ENCODE measurements at places on chromosomes 5 and 9.

DNA sequence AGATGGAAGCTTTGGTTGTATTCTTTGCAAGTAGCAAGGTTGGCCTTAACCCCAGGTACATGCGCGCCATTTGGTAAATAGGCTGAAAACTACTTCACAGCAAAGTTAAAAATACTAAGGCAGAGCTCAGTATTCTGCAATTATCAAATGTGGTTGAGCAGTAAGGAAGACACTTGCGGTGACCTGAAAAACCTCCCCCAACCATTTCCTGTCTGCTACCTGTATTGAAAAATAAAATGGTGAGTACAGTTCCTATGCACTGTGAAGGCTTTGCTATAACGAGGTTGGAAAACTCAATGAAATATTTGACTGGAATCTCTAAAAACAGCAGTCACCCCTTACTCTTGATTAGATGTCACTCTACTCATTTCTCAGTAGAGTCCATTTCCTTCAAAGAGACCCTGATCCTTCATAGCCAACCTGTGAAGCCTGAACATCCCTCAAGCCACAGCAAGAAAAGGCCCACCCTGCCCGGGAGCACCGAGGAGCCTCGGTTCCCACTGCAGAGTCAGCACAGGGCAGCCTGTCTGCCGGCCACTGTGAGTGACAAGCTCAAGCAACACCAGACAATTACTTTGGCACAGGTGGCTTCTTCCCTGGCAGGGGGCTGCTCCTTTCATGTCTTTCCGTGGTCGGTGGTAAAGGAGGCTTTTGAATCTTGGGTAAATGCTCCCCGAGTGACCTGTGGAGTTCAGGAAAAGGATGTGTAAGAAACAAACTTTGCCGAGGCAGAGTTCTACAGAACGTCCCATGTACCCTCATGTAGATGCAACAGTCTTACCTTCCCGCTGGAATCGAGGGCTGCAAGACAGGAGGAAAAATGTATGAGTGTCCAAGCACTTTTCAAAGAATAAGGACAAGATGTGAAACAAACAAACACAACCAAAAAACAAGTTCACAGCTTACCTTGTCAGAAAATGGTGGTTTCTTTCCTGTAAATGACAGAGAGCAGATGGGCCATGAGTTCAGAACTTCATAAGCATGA lies 29.6 kb downstream of the C5orf58 start:
- DNase-seq: no peak

GRCh38 chr5:93246090-93246855 lies 334.7 kb downstream of the NR2F1-AS1 start:
- no peak for DNase-seq

DNA sequence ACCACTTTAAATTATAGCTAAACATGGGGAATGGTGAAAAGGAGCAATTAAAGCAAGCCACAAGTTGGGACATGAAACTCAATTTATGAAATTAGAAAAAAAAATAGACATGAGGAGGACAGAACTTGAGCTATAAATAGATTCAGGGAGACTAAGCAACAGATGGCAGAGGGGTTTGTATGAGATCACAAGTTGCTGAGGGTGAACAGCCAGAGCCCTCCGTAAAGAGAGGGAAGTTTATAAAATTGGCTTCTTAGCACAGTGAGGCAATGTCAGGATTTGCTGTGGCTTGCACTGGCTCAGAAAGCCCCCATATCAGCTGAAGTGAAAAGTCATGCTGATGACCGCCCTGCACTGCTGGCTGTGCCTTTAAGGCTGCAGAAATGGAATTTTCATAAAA lies 443.4 kb upstream of the CD180 start:
- DNase-seq: no peak

DNA sequence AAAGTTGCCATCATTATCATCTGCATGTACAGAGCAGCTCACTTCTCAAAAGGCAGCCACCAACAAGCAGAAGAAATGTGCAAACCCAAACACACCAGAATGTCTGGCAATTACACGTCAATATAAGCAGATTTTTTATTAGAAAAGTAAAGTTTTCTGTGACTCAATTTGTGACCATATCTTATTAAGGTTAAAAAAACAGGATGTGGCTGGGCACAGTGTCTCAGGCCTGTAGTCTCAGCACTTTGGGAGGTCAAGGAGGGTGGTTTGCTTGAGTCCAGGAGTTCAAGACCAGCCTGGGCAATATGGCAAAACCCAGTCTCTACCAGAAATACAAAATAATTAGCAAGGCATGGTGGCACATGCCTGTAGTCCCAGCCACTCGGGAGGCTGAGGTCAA lies 176.7 kb downstream of the FANCC start:
- no peak for DNase-seq

GRCh38 chr5:158614951-158615350 lies 484.8 kb downstream of the EBF1 start:
- no peak for DNase-seq

GRCh38 chr9:109771796-109772531 lies 8.0 kb upstream of the PALM2AKAP2 start:
- DNase-seq: no peak

DNA sequence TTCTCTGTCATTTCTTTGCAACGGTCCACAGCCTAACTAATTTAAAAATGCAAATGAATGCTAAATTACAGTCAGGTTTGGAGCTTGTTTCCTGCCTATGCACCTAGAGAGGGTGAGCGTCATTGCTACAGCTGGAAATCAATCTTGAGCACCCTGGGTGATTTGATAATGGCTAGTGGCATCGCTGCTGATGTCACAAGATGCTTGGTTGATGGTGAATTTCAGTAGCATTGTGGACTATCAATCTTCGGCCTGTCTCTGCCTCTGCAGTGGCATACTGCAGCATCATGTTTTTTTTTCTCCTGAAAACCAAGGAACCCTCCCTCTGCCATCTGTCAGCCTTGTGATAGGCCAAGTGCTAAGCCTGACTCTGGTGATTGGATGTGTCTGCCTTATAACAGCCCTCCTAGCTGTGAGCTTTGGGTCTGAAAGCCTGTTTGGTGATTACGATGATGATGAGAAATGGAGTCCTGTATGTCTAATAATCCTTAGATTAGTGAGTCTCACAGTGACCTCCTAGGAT lies 75.3 kb downstream of the NMUR2 start:
- DNase-seq: no peak

- no peak for DNase-seq
These were observed 371.8 kb upstream of the RGMB start for GRCh38 chr5:98401656-98402055.

GRCh38 chr5:38596981-38597380 lies 40.5 kb upstream of the LIFR start:
- DNase-seq: no peak

DNA sequence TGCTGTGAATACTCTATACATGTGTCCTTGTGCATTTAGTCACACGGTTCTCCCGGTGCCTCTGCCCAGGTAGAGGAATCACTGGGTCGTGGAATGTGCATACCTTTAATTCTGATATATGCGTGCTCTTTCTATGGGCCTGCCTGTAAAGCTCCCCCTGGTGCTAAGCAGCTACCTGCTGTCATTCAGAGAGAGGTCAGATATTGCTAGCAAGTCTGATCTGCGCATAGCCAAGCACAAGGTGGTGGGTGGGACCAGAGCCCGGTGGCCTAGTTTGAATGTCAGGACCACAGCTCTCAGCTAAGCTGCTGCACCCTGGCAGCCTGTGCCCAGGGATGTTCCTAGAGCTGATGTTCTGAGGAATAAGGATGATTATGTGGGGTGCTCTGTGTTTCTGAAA lies 33.4 kb downstream of the TJP2 start:
- DNase-seq: no peak

DNA sequence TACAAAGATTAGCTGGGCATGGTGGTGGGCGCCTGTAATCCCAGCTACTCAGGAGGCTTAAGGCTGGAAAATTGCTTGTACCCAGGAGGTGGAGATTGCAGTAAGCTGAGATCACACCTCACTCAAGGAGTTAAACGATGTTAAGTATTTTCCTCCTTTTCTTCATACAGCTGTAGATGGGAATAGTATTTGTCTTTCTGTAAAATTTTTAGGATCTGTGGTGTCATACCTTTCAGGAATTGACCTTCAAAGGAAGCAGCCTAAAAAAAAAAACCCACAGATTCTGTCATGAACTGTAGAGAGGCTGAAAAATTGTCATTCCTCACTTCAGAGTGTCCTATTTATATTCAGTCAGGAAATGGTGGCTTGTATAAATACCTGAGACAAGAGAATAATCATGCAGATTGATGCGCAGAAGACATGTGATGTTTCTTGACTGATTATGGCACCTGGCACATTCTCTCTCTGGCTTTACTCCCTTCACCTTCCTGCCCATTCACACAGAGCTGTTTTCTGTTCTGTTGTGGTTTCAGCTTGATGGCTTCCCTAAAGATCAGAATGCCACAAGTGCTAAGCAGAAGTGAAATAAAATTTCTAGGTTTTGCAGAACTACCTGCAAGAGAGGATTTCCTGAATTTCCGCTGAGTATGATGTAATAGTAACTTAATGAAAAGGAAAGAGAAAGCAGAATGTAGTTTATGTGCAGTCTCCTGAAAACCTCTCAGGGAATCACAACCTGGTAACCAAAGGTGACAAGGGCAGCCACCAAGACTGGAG lies 3.8 kb downstream of the IFNA1 start:
- peak; percentile 24 for DNase-seq

GRCh38 chr9:113583511-113584427 lies 120.2 kb downstream of the RGS3 start:
- DNase-seq: no peak

- DNase-seq: no peak
These were observed 130.8 kb downstream of the ARHGAP26 start for GRCh38 chr5:142900927-142901326.

DNA sequence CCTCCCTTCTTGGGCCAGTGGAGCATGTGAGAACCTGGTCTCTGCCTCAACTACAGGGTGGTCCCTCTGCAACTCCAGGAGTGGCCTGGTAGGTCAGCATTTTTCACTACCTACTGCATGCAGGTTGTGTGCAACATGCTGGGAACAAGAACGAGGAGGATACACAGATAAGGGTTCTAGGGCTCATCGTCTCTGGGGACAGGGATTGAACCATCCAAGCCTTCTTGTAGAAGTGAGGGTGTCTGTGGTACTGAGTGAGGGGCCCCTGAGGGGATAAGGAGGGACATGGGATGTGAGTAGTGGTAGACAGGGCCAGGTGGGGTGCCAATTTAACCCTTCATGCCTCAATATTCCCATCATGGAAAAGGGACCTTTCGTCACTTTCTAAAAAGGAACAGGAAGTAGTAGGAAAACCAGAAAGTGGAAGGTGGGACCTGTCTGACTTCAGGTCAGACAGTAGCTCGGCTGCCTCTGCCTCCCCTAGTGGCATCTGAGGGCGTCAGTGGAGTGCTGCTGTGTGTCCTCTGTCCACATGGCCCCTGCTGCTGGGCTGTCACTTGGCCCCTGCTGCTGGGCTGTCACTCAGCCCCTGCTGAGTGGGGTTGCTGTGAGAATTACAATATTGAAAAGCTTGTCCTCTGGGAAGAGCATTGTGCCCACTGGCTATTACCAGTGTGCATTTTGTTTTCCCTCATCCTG lies 48.6 kb upstream of the RNU6ATAC start:
- no peak for DNase-seq

DNA sequence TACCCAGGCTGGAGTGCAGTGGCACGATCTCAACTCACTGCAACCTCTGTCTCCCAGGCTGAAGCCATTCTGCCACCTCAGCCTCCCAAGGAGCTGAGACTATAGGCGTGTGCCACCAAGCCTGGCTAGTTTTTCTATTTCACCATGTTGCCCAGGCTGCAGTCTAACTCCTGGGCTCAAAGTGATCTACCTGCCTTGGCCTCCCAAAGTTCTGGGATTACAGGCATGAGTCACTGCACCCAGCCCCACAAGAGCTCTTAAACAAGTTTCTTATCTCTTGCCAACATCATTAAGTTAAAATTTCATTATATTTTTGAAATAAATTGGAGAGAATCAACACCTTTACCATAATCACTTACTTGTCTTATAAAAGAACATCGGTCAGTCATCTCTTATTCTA lies 280.3 kb downstream of the ARHGEF28 start:
- no peak for DNase-seq

Measured in GM19239 (cell line).